ENCODE measurements at places on chromosomes 16 and 17. TPM values are rescaled to one million over a fixed set of nuclear protein-coding genes. Genes with fewer than 3 reads are reported as not detected.

DNA sequence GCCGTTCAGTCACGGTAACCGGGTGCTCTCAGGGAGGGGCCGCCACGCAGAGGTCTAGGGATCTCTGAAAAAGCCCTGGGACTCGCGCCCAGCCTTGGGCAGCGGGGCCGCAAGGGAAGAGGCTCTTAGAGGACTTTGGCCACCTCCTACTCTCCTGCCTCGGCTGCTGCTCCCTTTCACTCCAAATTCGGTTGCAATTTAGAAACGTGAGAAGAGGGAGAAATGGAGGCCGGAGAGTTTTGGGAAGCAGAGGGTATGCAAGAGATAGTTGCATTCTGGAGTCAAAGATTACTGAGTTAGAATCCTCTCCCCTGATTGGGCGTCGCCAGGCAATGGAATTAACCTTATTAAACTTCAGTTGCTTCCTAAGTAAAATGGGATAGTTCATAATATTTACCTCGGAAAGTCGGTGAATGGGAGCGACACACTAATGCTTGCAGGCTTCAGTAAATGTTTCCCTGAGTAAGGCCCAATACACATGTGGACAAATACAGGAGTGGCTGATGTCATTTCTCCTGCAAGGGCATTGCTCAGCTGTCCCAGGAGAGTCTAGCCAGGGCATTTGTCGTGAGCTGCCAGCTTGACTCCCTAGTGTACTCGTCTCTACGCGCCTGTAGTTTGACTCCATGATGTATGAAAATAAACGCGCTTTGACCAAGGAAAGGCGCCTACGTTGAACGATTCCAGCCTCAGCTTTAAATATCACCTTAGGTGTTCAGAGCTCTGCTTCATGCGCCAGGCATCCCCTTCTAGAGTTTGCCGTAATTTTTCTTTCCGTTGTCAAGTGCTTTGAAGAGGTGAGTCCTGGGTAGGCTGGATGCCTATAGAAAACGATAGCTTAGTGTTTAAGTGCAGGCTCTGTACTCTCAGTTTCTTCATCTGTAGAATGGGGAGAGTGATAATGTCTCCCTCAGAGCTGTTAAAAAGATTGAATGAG, 667 bp downstream of the OGFOD1 start:
- DNase-seq: peak; percentile 50

The ARL17A gene
- 12.3 TPM for total RNA-seq

The TEKT1 gene
- total RNA-seq: not detected

The ABCC6 gene
- 3.6 TPM for total RNA-seq

The KRT33A gene
- total RNA-seq: 0.17 TPM

Data from M059J (cell line).